NB4 (cell line): ENCODE measurements at places on chromosomes 12 and 14.

DNA sequence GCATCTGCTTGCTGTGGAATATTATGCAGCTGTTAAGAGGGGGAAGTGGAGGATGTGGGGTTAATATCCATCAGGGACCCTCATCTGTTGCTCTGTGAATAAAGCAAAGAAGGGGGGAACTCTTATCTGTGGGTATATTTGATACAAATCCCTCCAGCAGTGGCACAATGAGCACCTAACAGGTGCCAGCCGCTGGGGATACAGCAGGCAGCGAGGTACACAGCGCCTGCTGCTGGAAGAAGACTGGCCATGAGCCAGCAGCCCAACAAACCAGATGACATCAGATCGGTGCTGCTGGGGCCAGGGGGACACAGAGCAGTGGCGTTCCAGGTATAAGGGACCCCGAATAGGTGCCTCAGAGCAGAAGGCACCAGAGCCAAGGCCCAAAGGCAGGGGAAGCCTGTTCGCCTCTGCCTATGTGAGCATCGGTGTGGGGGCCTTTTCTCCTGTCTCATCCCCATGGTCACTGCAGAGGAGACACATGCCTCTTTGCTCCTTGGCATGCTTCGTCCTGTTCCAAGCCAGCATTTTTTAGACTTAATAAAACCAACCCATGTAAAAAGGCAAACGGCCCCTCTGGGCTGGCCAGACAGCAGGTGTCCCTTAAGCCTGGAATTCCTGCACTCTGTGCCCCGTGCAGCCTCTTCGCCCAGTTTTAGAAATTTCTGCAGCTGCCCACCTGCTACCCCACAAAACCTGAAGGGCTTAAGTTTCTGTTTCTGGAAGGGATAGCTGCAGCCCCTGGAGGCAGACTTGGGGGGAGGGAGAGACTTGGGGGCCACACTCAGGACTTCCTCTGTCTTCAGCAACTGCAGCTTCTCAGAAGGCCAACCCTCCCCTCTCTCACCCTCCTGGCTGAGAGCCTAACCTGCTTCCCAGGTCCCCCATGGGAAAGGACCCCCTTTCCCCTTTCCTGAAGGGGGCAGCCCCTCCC, 1.6 kb upstream of the CKB start:
- no peak for DNase-seq

DNA sequence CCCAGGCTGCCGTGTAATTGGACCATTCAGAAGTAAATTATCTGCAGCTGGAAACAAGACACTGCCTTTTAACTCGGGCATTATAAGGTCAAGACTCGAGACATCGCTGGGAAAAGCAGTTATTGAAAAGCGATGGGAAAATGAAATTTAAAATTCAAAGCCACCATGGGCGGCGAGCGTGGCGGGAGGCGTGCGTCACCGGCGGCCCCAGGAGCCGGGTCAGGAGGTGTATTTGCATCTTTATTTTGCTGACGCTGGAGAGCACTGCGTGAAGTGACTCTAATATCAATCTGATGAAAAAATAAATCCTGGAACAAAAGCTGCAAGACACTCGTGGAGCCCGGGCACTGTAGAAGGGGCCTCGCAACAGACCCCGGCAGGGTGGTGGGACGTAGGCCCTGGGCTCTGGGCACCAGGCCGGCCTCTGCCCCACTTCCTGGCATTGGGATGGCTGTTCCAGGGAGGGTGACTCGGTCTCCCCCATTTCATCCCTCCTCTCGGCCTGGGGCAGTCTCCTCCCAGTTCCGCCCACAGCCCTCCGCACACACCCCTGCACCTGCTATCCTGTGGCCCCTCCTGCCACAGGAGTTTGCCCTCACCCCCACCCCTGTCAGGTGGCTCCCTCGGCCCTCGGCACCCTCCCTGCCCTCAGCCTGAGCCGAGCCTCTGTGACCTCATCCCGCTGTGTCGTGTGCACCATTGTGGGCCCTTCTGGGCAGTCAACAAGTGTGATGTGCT, 196.2 kb downstream of the KIF26A start:
- DNase-seq = no peak

GRCh38 chr12:54213079-54213478, 24.3 kb upstream of the SMUG1 start:
- no peak for DNase-seq

GRCh38 chr12:84911271-84912197, 1.1 kb downstream of the SLC6A15 start:
- DNase-seq = peak; percentile 16

GRCh38 chr14:22614240-22614799, 16.2 kb downstream of the ABHD4 start:
- peak; percentile 35 for DNase-seq

DNA sequence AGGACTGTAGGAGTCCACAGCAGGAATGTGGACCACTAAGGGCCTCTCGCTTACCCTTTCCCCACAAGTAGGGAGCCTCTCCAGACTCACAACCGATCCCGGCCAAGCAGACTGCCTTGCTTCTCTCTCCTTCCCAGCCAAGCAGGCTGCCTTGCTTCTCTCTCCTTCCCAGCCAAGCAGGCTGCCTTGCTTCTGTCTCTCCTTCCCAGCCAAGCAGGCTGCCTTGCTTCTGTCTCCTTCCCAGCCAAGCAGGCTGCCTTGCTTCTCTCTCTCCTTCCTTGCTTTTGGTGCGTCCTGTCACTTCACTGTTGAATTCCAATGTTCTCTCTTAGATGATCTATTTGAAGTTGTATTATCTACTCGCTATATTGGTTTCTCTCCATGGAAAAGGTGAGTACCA, 32.6 kb upstream of the CCND2 start:
- DNase-seq = no peak

DNA sequence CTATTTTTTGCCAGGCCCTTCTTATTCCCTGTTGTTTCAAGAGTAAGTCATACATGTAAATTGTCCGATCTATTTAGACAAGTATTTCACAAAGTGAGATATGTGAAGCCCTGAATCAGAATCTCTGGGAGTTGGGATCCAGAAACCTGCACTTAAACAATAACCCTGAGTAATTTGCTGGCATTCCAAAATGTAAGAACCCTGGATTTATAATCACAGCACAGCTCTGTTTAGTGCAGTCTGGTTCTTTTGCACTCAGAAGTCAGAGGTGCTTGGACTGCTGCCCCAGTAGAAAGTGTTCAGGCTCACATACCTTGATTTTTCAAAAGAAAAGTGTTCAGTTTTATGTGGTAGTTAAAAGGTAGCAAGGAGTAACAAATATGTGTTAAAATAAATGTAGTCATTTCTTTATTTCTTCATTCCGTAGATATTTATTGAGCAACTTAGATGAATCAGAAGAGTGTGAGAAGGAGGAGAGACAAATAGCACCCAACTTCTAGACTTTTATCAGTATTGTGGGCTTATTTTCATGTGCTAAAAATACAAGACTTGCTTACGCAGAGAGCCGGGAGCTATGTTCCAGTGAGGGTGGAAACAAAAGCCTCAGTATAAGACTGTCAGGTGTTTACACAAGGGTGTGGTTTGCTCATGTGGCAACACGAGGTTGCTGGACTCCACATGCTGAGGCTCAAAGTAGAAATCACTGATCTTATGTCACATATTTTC, 70.1 kb downstream of the SYNE2 start:
- no peak for DNase-seq

DNA sequence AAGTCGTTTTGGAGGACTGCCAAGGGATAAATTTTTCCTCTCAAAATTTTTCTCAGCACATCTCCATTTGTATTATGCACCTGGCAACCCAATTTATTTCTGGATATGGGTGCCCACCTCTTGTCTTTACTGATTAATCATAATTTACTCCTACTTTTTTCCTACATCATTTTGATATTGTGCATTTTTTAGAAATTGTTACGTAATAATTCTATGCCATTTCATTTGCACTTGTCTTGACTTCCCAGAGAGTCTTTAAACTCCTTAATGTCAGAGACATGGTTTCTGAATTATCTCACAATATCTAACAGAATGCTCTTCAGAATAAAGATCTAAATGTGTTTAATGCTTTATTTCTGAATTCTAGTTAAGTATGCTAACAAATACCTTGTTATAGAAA, 113.1 kb downstream of the TMTC3 start:
- no peak for DNase-seq

GRCh38 chr14:51261151-51261550, 21.1 kb downstream of the TMX1 start:
- DNase-seq = no peak

- peak; percentile 87 for DNase-seq
Observed at GRCh38 chr12:50517421-50518048, 12.8 kb downstream of the DIP2B start.

- no peak for DNase-seq
Observed at GRCh38 chr12:16384732-16385131, 37.3 kb downstream of the MGST1 start.

DNA sequence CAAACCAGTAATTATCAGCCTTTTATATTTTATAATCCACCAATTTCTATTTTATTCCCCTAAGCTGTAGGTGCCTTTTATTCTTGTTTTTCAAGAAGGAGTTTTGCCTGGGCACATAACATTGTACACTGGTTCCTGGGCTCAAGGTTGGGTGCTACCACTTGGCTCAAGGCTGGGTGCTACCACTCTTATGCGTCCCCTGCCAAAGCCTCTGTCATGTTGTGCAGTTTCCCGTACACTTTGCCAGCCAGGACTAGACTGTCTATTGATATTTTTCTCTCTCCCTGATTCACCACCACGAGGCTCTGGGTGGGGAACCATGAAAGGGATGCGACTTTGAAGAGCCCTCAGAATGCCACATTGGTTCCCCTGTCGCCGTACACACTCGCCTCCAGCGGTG, 52.5 kb upstream of the VASH1 start:
- no peak for DNase-seq

DNA sequence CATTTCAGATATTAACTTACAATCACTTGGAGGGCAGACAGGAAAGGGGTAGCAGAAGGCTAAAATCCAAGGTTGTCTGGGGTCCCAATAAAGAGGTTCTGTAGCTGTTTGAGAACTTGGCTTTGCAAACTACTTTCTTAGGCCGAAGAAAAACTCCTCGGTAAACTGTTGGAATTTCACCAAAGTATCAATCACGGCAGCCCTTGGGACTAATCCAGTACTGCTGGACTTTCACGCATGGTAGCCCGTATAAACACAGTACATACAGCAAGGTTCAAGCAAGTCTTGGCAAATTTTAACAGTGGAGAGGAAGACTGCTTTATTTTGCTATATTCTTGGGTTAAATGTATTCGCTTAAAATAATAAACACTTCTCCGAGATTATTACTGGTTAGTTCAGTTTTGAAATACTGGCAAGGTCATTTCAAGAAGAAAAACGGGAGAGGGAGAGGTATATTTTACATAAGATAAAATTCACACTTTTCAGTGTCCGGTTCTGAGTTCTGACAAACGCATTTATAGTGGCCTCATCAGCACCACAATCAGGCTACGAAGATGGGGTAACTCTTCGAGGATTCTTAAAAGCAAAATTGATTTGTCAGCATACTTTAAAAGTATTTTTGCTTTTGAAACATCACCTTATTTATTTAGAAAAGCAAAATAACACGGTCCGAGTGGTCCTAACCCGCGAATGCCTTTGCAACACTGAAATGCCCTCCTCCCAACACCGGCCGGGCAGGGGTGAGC, 1.3 kb downstream of the SETD3 start:
- DNase-seq = no peak

- no peak for DNase-seq
Observed at GRCh38 chr12:30828686-30829085, 73.9 kb upstream of the CAPRIN2 start.

GRCh38 chr14:104048758-104049507, 36.6 kb upstream of the ASPG start:
- DNase-seq = no peak

DNA sequence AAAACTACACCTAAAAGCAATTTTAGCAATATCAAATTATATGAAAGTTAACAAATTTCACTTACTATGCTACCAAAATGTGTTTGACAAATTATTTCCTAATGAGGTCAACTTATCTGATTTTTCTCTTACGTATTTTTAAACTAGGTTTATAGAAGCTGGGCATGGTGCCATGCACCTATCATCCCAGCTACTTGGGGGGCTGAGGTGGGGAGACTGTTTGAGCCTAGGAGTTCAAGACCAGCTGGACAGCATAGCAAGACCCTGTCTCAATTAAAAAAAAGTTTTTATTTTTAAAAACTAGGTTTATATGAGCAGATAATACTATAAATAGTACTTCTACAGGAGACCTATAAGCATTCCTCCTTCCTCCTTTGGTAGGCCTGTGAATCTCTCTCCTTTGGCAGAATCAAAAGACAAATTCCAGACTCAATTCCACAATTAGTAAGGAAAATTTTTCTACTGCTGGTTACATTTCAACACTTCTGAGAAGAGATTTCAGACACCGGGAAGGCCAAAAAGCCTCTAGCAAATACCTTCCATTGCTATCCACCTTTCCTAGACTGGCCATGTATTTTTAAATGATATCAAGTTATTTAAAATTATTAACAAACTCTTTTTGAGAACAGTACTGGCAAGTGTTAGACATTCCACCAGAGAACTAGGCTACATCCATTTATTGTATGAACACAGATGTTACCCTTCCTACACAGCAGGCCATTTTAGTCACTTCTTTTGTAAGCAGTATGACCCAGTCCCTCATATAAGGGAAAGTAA, 34.4 kb downstream of the CDK17 start:
- DNase-seq = no peak

- peak; percentile 28 for DNase-seq
Observed at GRCh38 chr12:14514154-14514842, 53.4 kb downstream of the PLBD1 start.

GRCh38 chr14:36880276-36880675, 218.6 kb downstream of the PAX9 start:
- DNase-seq = no peak

- no peak for DNase-seq
Observed at GRCh38 chr12:213527-213932, 427 bp downstream of the SLC6A12 start.

- peak; percentile 85 for DNase-seq
Observed at GRCh38 chr12:20369305-20370013, 1.1 kb downstream of the PDE3A start.

DNA sequence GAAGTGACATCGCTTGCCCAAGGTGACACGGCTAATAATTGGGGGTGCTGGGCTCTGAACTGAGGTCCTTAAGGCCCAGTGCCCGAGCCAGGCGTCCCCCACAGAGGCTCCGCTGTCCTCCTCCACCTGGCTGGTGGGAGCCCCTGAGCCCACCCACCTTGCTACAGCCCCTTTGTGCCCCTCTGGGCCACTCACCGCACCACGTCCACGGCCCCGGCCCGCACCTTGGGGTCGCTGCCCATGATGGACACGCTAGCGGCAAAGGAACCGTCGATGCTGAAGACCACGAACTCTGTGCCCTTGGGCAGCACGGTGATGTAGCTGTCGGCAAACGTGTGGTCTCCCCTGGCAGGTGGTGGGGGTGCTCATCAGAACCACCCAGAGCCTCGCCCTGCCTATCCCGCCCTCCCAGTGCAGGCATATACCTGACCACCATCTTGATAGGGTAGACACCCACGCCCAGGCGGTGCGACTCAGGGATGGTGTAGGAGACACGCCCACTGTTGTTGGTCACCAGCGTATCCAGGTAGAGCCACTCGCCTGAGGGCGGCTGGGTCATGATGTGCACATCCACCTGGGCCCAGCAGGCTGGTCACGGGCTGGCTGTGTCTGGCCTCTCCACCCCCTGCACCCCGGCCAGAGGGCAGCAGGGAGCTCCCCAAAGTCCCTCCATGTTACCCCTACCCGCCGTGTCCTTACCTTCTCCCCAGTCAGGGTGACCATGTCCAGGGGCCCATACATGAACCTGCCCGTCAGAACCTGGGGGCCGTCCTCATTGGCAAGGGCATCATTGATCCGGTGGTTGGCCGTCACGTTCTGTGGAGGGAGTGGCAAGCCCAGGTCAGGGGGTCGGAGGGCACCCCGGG, 6.8 kb downstream of the ARL6IP4 start:
- no peak for DNase-seq

- no peak for DNase-seq
Observed at GRCh38 chr14:99423434-99423833, 57.2 kb downstream of the SETD3 start.
